ENCODE measurements at places on chromosomes 3 and 15. TPM values are rescaled to one million over a fixed set of nuclear protein-coding genes. Genes with fewer than 3 reads are reported as not detected.

GRCh38 chr15:75947092-75947491 lies 43.4 kb downstream of the FBXO22 start:
- peaks cover 17% of the 10 kb centered on the region for H3K27me3 ChIP-seq
- DNase-seq: no peak
- H3K36me3 ChIP-seq: no peaks in the 10 kb centered on the region
- H3K4me3 ChIP-seq: no peak overlapping the region
- no peak overlapping the region for H3K27ac ChIP-seq

GRCh38 chr15:53034767-53035245 lies 244.7 kb upstream of the ONECUT1 start:
- no peaks in the 10 kb centered on the region for H3K27me3 ChIP-seq
- H3K27ac ChIP-seq: no peak overlapping the region
- no peak for DNase-seq
- H3K4me3 ChIP-seq: no peak overlapping the region

GRCh38 chr15:59105854-59106253 lies 908 bp downstream of the CCNB2 start:
- no peak for DNase-seq
- peaks cover 11% of the 10 kb centered on the region for H3K27me3 ChIP-seq
- H3K27ac ChIP-seq: no peak overlapping the region
- no peaks in the 10 kb centered on the region for H3K36me3 ChIP-seq
- peaks cover 16% of the 10 kb centered on the region for H3K4me1 ChIP-seq

GRCh38 chr15:31373970-31374369 lies 47.3 kb downstream of the KLF13 start:
- no peak overlapping the region for H3K4me3 ChIP-seq
- H3K27ac ChIP-seq: peak overlapping the region; percentile 71
- no peak for DNase-seq
- H3K4me1 ChIP-seq: peaks cover 93% of the 10 kb centered on the region
- peaks cover 25% of the 10 kb centered on the region for H3K36me3 ChIP-seq

- no peak overlapping the region for H3K27ac ChIP-seq
- DNase-seq: no peak
- no peaks in the 10 kb centered on the region for H3K36me3 ChIP-seq
- no peaks in the 10 kb centered on the region for H3K4me1 ChIP-seq
- peaks cover 6% of the 10 kb centered on the region for H3K27me3 ChIP-seq
Measured at GRCh38 chr3:40340541-40341170, 31.1 kb downstream of the EIF1B start.

EOGT gene
- 4.4 TPM for polyA plus RNA-seq

- H3K4me3 ChIP-seq: no peak overlapping the region
- H3K4me1 ChIP-seq: no peaks in the 10 kb centered on the region
- no peaks in the 10 kb centered on the region for H3K36me3 ChIP-seq
- no peaks in the 10 kb centered on the region for H3K27me3 ChIP-seq
- H3K27ac ChIP-seq: no peak overlapping the region
Measured at GRCh38 chr3:191085091-191085490, 114.0 kb upstream of the OSTN start.

MESP1 gene
- 4.5 TPM for polyA plus RNA-seq

DNA sequence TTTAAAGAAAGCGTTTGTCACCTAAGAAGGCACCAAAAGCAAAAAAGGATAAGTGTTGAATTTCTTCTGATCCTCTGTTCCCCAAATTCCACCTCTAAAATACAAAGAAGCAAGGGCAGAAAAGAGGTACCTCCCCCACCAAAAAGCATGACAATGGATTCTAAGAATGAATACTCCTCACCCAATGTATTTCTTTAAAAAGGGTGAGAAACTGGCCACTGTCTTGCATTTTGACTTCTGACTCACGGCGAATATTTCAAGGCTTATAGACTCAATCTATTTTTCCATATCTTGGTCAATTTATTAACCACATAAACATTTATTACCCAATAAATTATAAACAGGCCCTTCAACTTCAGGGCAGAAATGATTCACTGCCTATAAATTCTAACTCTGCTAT lies 131.1 kb downstream of the NR1I2 start:
- peaks cover 19% of the 10 kb centered on the region for H3K36me3 ChIP-seq
- DNase-seq: no peak
- H3K27me3 ChIP-seq: peaks cover 3% of the 10 kb centered on the region
- H3K27ac ChIP-seq: no peak overlapping the region

GRCh38 chr15:59657635-59658125 lies 365 bp upstream of the GTF2A2 start:
- H3K36me3 ChIP-seq: peaks cover 12% of the 10 kb centered on the region
- H3K4me1 ChIP-seq: peaks cover 7% of the 10 kb centered on the region
- DNase-seq: no peak
- no peak overlapping the region for H3K4me3 ChIP-seq

CD86 gene
- polyA plus RNA-seq: 1.1 TPM

GRCh38 chr3:39724233-39724846 lies 85.1 kb upstream of the MYRIP start:
- H3K36me3 ChIP-seq: no peaks in the 10 kb centered on the region
- peaks cover 2% of the 10 kb centered on the region for H3K27me3 ChIP-seq
- H3K27ac ChIP-seq: no peak overlapping the region
- no peak for DNase-seq
- no peak overlapping the region for H3K4me3 ChIP-seq

DNA sequence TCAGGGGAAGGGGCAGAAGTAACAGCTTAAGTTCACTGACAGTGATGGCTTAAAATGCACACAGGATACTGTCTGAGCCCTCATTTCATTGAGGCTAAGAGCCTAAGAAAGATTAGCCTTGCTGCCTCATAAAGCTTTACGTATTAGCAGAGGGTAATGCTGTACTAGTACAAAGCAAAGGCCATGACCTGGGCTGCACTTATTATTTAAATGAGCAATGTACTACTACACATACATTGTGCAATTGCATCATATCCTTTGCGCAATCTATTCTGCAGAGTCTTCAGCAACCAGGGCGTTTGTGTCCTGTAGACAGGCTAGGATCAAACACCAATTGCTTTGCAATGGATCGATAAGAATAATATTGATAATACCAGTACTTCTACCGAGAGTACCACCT lies 221.8 kb downstream of the TPRG1 start:
- H3K4me1 ChIP-seq: no peaks in the 10 kb centered on the region
- no peaks in the 10 kb centered on the region for H3K27me3 ChIP-seq
- DNase-seq: no peak

CSPG5 gene
- not detected for polyA plus RNA-seq

C3orf20 gene
- polyA plus RNA-seq: not detected

GRCh38 chr3:45118615-45119071 lies 27.5 kb downstream of the CDCP1 start:
- peaks cover 11% of the 10 kb centered on the region for H3K27me3 ChIP-seq
- H3K4me1 ChIP-seq: peaks cover 14% of the 10 kb centered on the region
- H3K36me3 ChIP-seq: no peaks in the 10 kb centered on the region
- no peak for DNase-seq

DNA sequence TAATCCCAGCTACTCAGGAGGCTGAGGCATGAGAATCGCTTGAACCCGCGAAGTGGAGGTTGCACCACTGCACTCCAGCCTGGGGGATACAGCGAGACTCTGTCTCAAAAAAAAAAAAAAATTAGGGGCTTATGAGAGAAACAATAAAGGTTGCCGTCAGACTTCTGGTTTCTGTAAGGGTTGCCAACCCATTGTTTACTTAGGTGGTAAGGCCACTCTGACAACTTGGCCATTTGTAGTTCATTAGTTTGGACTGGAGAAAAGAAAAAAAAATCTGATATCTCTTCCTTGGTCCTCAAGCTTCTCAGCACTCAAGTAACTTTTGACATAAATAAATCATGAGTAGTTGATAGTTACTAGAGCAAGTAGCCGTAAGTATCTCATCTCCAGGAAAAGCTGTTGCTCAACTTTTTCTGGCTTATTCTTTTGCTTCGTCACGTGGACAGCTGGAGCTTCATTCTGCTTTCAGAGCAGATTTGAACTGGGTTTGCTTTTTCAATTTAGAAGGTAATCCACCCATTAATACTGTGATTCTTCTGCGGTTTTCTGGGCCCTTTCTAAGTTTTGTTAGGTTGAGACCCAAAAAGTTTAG lies 9.4 kb downstream of the SNX1 start:
- no peaks in the 10 kb centered on the region for H3K27me3 ChIP-seq
- no peaks in the 10 kb centered on the region for H3K36me3 ChIP-seq
- H3K27ac ChIP-seq: no peak overlapping the region
- no peak for DNase-seq
- H3K4me3 ChIP-seq: no peak overlapping the region

DNA sequence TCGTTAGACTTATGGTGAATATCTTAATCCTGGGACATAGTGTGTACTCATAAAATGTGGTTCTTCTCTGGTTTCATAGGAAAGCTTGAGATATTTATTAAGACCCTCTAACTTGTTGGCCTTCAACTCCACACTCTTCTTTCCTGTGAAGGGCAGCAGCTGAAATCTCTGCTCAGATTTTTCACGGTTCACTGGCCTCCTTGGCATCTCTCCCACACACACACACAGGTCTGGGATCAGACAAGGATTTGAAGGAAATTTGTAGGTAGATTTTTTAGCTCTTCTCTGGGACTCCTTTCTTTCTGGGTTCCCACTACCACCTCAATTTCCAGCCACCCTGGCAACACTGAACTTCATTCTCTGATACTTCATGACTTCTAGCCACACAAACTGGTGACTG lies 70.2 kb downstream of the MYRIP start:
- DNase-seq: no peak
- H3K27me3 ChIP-seq: no peaks in the 10 kb centered on the region
- H3K27ac ChIP-seq: no peak overlapping the region
- no peaks in the 10 kb centered on the region for H3K36me3 ChIP-seq

KLHL18 gene
- 15.4 TPM for polyA plus RNA-seq

DNA sequence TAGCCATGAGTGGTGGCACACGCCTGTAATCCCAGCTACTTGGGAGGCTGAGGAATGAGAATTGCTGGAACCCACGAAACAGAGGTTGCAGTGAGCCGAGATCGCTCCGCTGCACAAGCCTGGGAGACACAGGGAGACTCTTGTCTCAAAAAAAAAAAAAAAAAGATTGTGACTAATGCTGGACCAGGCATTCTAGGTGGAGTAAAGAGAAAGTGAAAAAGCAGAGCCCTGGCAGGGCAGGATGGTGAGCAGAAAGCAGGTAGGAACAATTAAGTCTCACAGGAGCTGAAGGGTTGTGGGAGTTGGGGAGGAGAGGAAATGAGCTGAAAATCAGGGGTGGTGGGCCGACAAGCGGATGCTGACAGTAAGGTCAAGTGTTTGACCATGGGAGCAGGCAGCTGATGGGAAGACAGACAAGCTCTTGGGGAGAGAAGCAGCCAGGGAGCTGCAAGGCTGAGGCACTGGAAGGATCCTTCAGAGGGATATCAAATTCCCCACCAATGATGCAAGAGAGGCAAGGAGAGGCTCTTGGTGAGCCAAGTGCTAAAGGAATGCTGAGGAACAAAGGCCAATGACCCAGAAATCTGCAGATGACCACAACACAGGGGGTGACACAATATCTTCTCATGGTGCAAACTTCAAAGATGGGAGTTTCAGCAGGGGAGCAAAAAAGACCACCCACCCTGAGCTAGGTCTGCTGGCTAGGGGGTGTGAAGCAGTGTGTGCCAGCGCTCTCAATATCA lies 251.1 kb downstream of the ULK4 start:
- peaks cover 4% of the 10 kb centered on the region for H3K36me3 ChIP-seq
- H3K4me3 ChIP-seq: no peak overlapping the region
- no peak overlapping the region for H3K27ac ChIP-seq

PLA2G4E gene
- polyA plus RNA-seq: not detected

KCNMB2 gene
- polyA plus RNA-seq: not detected

GRCh38 chr3:67468511-67468910 lies 185.9 kb downstream of the SUCLG2 start:
- peaks cover 17% of the 10 kb centered on the region for H3K36me3 ChIP-seq
- DNase-seq: no peak
- peaks cover 5% of the 10 kb centered on the region for H3K4me1 ChIP-seq

DNA sequence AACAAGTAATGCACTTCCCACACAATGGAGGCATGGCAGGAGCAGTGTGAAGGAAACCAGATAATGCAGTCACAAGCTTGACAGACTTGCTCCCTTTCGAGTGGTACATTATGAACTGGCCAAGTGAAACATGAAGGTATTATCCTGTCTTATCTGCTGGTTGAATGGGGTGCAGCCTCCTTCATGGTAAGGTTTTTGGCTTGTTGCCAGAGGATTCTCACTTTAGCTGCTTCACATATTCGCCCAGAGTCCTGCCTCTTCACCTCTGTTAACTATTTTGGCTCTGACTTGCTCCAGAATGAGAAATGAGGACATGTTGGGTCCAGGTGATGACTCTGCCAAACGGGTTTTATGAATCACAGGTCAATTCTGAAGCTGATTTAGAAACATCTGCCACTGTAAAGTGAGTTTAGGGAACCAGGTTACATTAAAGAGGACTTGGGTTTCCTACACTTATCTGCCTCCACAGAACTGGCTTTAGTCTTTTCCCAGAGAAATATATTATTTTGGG lies 19.5 kb upstream of the CCDC39 start:
- no peaks in the 10 kb centered on the region for H3K4me1 ChIP-seq
- DNase-seq: no peak
- H3K4me3 ChIP-seq: no peak overlapping the region
- no peak overlapping the region for H3K27ac ChIP-seq
- H3K27me3 ChIP-seq: no peaks in the 10 kb centered on the region
- no peaks in the 10 kb centered on the region for H3K36me3 ChIP-seq

Measured in immature natural killer cell (primary cell).